CD4-positive, alpha-beta T cell treated with Interleukin-1 beta for 1 hour (primary cell): ENCODE measurements at places on chromosomes 12 and 14.

GRCh38 chr12:52019113-52019770 lies 12.5 kb downstream of the TAMALIN start:
- DNase-seq: no peak

GRCh38 chr12:646442-647384 lies 16.5 kb downstream of the NINJ2 start:
- DNase-seq: no peak

- no peak for DNase-seq
Observed at GRCh38 chr12:4261655-4262054, 11.9 kb upstream of the CCND2 start.

DNA sequence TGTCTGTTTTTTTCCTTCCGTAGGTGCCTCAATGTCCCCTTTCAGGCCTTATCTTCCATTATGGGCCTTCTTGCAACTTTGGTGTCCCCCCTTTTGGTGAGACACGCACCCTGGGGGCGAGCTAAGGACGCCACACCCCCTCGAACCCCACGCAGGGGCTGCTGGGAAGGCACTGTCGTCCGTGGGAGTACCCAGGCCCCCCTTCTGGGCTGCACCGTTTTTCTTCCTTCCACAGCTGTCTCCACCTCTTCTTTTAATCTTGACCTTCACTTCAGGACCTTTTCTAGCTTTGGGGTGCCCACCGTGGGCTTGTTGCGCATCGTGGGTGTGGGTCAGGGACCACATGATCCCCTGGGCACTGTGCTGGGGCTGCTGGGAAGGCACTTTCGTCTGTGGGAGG lies 271.8 kb downstream of the ALG10 start:
- DNase-seq: no peak

GRCh38 chr12:24561882-24562770 lies 386.8 kb downstream of the BCAT1 start:
- peak; percentile 18 for DNase-seq

GRCh38 chr12:88419794-88420193 lies 160.5 kb downstream of the KITLG start:
- DNase-seq: no peak

DNA sequence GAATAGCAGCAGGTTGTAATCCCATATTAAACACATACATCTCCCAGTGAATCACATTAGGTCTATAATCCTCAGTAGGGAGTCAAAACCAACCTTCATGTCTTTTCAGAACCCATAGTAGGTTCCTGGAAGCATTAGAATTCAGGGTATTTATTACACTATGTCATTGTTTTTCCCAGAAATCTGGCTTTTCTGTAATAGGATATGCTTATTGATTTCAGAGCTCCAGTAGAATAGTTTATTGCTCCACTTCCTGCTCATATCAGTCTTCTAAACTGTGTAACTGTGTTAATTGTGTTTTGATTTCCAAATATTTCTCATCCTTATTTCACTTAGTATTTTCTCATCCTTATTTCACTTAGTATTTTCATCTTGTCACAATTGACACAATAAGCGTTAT lies 268.0 kb downstream of the CCDC59 start:
- no peak for DNase-seq

DNA sequence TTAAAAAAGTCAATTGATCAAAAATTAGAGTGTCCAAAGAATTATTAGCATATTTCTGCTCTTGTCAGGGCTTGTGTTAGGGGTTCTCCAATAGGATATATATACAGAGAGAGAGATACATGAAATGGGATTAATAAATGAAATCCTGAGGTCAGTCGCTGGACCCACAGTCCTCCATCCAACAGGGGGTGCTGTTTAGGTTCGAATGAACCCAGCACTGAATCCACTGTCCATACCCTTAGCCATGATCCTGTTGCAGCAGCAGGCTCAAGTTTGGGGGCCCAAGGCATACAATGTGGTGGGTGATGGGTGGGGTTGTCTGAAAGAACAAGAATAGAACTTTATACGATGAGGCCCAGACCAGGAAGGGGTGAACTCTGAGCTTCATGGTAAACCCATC lies 780 bp upstream of the MYO1H start:
- no peak for DNase-seq

DNA sequence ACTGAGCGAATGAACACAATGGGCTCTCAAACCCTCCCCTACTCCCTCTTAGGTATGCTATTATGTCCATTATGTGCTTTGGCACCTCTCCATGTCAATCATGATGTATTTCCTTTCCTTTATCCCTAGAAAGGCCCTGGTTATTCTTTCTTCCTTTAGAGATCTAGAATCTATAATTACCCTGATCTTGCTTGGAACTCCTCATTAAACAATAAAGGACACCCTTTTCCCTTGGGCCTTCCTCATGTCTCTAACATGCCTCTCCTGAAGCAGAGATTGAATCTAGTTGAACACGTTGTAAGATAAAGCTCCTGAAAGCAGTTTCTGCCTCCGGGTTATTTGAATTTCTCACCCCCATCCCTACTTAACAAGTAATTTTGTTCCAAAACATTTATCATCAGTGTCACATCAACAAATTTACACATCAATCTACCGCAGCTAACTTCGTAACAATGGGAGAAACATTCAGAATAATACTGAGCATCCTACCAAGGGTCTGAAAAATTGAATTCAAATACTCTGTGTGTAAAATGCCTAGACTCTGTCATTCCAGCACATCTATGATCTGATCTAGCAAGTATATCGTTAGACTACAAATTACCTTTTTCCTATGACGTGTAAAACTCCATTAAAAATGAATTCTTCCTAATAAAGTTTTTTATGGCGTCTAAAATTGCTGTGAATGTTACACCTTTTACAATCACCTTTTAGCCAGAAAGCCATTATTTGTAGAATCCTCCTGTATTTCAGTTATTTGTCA lies 5.4 kb downstream of the USP44 start:
- no peak for DNase-seq

DNA sequence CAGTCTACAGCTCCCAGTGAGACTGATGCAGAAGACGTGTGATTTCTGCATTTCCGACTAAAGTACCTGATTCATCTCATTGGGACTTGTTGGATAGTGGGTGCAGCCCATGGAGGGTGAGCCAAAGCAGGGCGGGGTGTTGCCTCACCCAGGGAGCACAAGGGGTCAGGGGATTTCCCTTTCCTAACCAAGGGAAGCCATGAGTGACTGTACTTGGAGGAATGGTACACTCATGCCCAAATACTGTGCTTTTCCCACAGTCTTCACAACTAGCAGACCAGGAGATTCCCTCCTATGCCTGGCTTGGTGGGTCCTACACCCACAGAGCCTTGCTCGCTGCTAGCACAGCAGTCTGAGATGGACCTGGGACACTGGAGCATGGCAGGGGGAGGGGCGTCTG lies 21.0 kb upstream of the ABCC9 start:
- no peak for DNase-seq

GRCh38 chr12:94589591-94590001 lies 60.8 kb downstream of the TMCC3 start:
- no peak for DNase-seq

- DNase-seq: no peak
Observed at GRCh38 chr12:13186302-13186701, 10.2 kb upstream of the EMP1 start.

DNA sequence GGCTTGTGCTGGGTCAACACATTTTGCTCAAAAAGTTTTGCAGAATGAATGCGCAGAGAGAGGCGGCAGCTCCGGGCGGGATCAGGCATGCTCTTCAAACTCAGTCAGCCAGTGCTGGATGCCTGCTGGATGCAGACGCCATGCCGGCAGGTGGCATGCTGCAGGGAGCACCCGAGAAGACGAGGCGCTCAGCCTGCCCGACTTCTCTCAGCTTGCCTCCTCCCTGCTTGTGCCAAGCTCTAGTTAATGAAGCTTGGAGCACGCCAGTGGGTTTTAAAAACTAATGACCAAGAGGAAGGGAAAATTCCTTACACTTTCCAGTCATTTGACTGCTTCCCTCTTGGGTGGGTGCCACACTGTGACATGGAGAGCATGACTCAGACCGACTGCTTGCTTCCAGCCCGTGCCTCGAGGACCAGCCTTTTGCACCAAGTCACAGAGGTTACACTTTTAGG lies 39.8 kb downstream of the SLC24A4 start:
- DNase-seq: no peak

GRCh38 chr12:25971654-25972041 lies 13.2 kb downstream of the RASSF8 start:
- no peak for DNase-seq

DNA sequence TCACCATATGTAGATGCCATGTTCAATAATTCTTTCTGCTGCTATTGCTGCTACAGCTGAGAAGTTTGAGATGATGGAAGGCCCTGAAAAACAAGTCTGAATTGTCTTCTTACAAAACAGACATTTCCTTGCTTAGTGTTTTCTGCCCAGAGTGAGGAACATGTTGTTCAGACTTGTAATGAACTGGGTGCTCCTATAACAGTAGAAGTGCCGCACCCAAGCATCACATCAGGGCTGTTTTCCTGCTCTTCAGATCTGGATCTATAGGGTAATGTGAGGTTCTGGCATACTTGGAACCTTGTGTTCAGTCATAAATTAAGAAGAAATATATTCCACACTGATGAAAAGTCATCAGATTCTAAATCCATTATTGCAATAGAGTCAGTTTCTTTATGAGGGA lies 171.9 kb upstream of the DIO2 start:
- DNase-seq: no peak

- DNase-seq: no peak
Observed at GRCh38 chr12:65327207-65328076, 49.0 kb downstream of the MSRB3 start.

GRCh38 chr12:52806169-52806811 lies 7.6 kb downstream of the KRT4 start:
- no peak for DNase-seq

GRCh38 chr14:103186909-103187586 lies 63.8 kb downstream of the TNFAIP2 start:
- DNase-seq: no peak

DNA sequence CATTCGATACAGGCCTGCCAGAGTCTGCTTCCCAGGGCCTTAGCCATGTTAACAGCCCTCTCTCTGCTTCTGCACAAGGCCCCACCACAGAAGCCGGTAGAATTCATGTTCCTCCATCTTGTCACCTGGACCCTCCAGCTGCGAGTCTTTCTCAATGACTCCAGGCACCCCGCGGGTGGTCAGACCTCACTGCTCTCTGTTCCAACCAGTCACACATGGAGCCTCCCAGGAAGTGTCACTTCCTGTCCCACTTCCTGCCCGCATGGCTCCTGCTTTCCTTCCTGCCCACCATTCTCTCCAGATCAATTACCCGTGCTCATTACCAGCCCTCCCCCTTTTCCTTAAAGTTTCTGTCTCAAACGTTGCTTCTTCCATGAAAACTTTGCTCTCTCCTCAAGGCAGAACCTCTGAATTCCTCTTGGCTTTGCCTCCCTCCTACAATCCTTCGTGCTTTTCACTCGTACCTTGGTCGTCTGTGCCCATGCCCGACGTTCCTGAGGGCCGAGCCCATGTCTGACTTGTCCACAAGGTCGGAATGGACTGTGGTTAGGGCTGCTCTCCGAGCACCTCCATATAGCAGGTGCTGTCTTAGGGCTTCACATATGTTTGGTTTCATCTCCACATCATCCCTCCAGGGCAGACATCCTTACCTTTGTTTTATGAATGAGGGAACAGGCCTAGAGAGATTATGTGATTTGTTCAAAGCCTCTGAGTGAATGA lies 172.1 kb downstream of the TSPAN9 start:
- no peak for DNase-seq

DNA sequence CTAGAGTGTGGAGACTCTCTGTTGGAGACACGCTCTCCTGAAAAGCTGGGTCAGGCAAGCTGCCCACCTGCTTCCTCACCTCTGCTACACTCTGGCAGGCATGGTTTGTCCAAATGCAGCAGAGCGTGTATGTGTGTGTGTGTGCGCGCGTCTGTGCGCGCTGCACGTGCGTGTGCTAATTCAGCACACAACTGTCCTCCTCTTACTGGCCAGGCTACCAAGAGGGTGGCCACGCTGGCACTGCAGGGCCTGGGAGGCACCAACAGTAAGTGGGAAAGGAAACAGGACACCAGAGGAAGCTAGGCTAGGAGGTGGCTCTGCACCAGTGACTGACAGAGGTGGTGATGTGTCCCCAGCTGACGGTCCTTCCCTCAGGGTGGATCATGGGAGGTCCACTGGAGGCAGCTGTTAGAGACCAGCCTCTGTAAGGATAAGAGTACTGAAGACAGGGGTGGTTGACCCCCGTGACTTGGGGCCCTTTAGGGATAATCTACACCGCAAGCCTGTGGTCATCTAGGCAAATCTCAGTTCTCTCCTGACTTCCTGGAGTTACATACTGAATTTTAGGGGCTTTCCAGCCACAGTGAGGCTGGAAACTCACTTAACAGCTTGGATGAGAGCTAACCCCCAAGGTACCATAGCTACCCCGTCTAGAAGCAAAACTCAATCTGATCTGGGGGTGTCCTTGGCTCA lies 15.6 kb upstream of the TFCP2 start:
- DNase-seq: no peak

GRCh38 chr12:56687223-56688128 lies 608 bp downstream of the PTGES3 start:
- DNase-seq: peak; percentile 72

- DNase-seq: no peak
Observed at GRCh38 chr12:67916266-67916970, 72.8 kb upstream of the IFNG-AS1 start.

- DNase-seq: no peak
Observed at GRCh38 chr12:22313286-22313962, 21.1 kb downstream of the ST8SIA1 start.

- DNase-seq: no peak
Observed at GRCh38 chr12:70468741-70469140, 102.7 kb downstream of the KCNMB4 start.

DNA sequence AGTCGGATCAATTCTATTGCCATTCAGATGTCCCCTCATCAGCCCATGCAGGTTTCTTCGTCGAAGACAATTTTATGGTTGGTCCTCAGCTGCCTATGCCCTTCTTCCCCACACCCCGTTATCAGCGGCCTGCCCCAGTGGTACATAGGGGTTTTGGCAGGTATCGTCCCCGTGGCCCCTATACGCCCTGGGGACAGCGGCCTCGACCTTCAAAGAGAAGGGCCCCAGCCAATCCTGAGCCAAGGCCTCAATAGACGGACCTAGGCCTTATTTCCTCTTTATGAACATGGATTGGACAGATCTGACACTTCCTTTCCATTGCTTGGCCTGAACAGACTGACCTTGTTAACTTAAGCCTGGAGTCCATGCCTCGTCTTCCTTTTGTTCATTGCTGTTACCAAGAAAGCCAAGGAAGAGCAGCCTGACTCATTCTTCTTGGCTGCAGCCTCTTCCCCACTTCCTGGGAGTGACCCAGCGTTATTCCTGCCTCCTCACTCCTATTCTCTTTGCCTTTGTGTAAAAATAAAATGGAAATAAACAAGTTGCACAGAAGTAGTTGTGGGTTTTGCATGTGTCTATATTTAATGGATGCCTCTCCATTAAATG lies 156.5 kb upstream of the AMIGO2 start:
- no peak for DNase-seq

- no peak for DNase-seq
Observed at GRCh38 chr14:33781236-33781635, 169.6 kb downstream of the EGLN3 start.

- no peak for DNase-seq
Observed at GRCh38 chr14:51620056-51620455, 31.7 kb upstream of the FRMD6 start.

DNA sequence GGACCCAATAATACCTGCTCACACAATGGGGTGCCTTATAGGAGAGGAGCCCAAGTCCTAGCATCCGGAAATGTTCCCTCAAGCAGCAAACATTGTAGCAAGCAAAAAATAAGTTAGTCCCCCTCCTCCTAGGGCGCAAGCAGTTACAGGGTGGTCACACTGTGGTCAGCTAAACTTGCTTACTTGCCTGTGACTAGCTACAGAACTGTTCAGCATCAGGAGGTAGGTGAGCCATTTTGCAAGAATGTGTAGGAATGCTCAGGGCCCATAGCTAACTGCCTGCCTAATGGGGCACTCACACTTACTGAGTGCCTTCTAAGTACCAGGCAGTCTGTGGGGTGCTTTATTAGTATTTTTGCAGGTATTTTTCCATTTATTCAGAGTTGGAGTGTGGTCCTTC lies 154.6 kb upstream of the GRIN2B start:
- DNase-seq: no peak
